Vagina (tissue), 2 donors: ENCODE measurements at places on chromosomes 2 and 18.

GRCh38 chr2:73260338-73260984 is 23.8 kb downstream of the FBXO41 start:
- no peak for DNase-seq
- H3K4me3 ChIP-seq = no peak overlapping the region
- H3K27ac ChIP-seq = no peak overlapping the region

DNA sequence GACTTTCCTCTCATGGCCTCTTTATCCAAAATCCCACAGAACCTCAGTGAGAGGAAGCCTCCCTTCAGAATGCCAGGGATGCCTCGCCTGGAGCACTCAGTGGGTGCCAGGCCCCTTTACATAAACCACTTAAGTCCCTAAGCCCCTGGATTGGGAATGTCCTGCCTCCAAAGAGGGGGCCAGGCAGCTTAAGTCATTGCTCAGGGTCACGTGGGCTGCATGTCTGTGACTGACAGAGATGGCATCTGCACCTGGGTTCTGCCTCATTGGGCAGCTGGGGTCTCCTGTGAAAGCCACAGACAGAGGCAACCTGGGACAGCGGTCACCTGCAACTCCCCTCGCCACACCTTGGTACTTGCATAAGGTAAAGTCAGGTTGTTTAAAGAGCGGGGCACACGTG is 93.5 kb downstream of the MYT1L start:
- DNase-seq = peak; percentile 60
- no peaks in the 10 kb centered on the region for H3K4me1 ChIP-seq
- no peak overlapping the region for H3K4me3 ChIP-seq
- no peaks in the 10 kb centered on the region for H3K27me3 ChIP-seq

GRCh38 chr2:181183878-181184542 is 203.6 kb downstream of the UBE2E3 start:
- no peak overlapping the region for H3K27ac ChIP-seq
- DNase-seq = no peak
- no peaks in the 10 kb centered on the region for H3K36me3 ChIP-seq
- no peaks in the 10 kb centered on the region for H3K27me3 ChIP-seq
- H3K4me3 ChIP-seq = no peak overlapping the region

DNA sequence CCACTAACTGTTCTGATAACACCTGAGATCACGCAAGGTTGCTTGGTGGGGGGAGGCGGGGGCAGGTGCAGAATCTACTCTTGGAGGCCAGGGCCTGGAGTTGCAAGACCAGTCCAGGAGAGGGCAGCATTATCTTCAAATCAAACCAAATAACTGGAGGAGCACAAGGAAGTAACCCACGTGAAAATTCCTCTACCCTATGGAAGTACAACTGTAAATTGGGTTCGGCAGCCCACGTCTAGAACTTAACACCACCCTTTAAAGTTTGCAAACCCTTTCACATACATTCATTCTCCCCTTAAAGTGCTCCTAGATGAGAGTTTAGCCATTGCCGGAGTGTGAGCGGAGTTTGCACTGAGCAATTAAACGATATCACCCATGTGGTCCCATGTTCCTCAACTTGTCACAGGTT is 19.6 kb upstream of the CXCR1 start:
- H3K4me3 ChIP-seq = no peak overlapping the region
- H3K27me3 ChIP-seq = no peaks in the 10 kb centered on the region
- peaks cover 14% of the 10 kb centered on the region for H3K4me1 ChIP-seq
- no peak for DNase-seq
- no peaks in the 10 kb centered on the region for H3K36me3 ChIP-seq

DNA sequence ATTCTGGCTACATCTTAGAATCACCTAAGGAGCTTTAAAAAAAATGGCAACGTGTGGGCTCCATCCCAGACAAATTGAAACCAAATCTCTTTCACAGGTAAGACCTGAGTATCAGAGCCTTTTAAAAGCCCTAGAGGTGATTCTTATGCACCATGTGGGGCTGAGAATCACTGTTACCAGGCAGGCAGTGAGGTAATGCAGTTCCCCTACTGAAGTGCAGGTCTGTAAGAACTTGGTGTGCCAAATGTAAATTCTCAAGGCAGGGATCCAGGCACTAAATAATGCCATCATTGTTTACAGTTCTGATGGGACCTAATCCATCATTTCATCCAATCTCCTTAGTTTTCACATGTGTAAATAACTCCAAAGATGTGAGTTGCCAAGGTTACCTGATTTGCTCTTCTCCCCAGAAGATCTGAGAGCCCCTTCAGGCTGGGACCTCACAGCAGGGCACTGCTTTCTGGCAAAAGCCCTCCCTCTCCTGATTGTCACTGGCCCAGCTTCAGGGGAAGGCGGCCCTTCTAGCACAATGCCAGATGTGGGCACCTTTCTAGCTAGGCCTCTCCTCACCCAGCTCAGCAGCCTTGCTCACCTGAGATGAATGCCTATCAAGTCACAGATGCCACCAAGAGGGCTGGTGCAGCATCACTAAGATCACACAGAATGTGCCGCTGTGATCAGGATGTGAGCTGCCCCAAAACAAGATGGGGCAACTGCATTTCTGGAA is 73.6 kb upstream of the RGPD5 start:
- peak; percentile 74 for DNase-seq
- H3K4me3 ChIP-seq = no peak overlapping the region
- no peaks in the 10 kb centered on the region for H3K36me3 ChIP-seq
- H3K4me1 ChIP-seq = peaks cover 14% of the 10 kb centered on the region
- H3K27ac ChIP-seq = peak overlapping the region; percentile 8

DNA sequence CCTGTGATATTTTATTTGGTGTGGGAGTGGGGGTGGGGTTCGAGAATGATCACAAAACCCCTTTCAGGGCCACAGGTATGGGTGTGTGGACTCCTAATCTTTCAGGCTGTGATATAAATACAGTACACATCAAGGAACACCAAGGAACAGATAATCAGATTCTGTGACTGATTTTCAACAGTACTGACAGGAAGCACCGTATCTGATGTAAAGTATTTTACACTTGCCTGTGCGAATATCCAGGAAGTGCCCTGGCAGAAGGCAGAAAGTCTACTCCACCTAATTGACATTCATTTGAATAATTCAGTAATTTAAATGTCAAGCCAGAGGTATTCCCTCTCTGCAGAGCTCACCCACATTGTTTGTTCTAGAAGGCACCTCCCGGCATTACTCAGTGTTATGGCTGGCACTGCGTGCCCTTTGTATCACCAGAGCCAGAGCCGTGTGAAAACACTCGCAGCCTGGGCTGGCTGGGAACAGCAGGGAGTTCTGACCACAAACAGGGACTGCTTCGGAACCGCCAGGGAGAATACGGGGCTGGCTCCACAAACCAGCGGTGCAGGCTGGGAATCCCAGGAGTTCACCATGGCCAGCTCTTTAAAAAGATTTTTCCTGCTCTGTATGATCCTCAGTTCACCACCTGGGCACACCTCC is 91.8 kb downstream of the ACVR1 start:
- peaks cover 74% of the 10 kb centered on the region for H3K4me1 ChIP-seq
- no peak overlapping the region for H3K27ac ChIP-seq
- H3K27me3 ChIP-seq = no peaks in the 10 kb centered on the region
- H3K36me3 ChIP-seq = no peaks in the 10 kb centered on the region
- no peak overlapping the region for H3K4me3 ChIP-seq

DNA sequence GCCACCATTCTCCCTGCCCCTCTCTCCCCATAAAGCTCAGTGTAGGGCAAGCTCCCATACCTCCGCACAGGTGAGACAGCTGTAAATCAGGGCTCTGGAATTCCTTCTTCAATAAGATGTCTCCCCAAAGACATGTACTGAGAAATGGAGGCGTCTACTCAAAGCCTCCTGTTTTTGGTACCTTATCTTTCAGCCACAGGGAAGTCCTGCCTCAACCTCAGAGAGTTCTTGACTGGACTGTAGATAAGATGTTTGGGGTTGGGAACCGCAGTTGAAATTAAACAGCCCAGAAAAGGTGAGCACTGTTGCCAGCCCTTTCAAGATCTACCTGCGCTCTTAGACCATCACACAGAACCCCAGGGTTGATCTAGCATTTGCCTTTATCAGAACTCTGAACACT is 1.4 kb upstream of the GALNT14 start:
- H3K27ac ChIP-seq = no peak overlapping the region
- H3K36me3 ChIP-seq = no peaks in the 10 kb centered on the region
- H3K4me1 ChIP-seq = peaks cover 20% of the 10 kb centered on the region
- DNase-seq = no peak

GRCh38 chr2:201852878-201853415 is 46.6 kb downstream of the CDK15 start:
- no peaks in the 10 kb centered on the region for H3K27me3 ChIP-seq
- no peaks in the 10 kb centered on the region for H3K4me1 ChIP-seq
- no peak overlapping the region for H3K4me3 ChIP-seq
- no peak overlapping the region for H3K27ac ChIP-seq
- no peak for DNase-seq
